NAMALWA (cell line): ENCODE measurements at places on chromosomes 1 and 21.

DNA sequence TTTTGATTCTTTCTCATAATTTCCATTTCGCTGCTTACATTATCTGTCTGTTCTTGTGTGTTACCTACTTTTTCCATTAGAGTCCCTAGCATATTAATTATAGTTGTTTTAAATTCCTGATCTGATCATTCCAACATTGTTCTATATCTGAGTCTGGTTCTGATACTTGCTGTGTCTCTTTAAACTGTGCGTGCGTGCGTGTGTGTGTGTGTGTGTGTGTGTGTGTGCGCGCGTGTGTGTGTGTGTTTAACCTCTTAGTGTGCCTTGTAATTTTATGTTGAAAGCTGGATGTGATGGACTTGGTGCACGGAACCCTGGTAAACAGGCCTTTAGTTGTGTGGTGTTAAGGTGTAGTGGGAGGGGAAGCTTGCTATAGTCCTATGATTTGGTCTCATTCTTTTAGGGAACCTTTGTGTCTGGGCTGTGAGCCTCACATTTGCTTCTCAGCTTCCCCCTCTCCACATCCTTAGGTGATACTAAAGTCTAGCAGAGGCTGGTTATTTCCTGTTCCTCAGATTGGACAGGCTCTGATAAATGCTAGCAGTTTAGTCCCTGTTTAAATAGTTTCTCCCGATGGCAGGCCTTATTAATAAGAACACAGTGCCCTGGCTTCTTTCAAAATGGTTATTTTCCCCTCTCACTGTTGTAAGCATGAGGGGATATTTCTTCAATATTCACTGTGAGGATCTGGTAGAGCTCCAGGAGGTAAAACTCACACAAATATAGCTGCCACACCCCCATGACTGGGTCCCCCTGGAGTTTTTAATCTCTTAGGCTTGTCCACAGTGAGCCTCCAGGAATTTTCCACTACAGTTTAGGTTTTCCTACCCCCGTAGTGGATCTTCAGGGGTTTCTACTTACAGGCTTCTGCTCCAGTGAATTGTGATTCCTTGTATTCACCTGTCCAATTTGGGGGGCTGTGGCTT is 118.3 kb downstream of the GALNT2 start:
- DNase-seq, result no peak

- no peak for DNase-seq
Observed at GRCh38 chr1:168613038-168613451, 36.6 kb downstream of the XCL1 start.

DNA sequence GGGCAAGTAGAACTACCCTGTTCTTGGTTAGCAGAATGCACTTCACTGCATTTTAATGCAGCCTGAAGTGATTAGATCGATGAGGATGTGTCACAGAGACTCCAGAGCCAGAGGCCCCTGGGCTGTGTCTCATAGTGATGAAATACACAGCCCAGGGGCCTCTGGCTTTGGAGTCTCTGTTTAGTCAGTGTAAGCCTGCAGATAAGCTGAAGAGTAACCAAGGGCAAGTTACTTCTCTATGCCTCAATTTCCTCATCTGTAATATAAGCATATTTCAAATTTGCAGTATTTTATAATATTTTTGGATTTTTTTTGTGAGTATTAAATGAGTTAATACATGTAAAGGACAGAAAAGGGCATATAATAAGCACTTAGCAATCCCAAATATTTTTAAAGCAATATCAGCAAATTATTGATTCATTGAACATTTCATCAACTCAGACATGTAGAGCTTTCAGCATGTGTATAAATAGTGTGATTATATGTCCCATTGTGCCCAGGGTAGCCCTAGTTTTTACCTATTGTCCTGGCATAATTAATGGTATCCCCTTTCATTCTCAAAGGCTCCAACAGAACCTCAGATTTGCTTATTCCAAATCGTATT is 23.6 kb upstream of the APOBEC4 start:
- no peak for DNase-seq

- no peak for DNase-seq
Observed at GRCh38 chr1:205370780-205371179, 14.1 kb upstream of the KLHDC8A start.

GRCh38 chr1:43048601-43049011 is 89.9 kb upstream of the SLC2A1 start:
- DNase-seq, result no peak

- DNase-seq, result no peak
Observed at GRCh38 chr21:26148071-26148839, 22.3 kb downstream of the APP start.

DNA sequence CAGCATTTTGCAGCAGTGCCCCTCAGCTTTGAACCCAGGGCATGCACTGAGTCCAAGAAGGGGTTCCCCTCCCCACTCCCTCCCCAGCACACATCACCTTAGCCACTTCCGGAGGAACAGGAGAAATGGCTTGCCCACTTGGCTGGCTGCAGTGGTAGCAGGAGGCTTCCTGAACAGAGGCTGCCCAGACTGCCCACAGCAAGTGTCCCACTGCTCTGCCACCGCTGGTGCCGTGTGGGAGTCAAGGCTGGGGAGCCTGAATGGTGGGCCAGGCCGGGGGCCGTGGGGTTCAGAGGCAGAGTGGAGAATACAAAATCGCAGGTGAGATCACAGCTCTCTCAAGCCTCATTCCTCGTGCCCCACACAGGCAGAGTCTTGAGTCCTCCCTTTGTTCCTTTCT is 34.5 kb downstream of the CD247 start:
- DNase-seq, result no peak

DNA sequence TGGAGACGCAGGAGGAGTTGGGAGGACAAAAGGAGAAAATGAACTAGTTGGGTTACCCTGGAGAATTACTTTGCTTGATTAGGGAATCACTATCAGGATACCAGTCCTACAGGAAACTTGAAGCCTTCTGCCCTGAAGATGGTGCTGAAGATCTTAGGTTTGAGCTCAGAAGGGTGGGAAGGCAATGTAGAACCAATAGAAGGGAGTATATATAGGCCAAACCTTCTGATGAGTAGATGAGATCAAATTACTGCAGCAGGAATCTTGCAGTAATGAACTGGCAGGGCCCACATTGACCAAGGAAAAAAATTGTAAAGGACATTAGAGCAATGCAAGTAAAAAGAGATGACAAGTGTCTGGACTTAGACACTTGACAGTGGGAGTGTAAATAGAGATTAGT is 116.3 kb upstream of the CACYBP start:
- no peak for DNase-seq

DNA sequence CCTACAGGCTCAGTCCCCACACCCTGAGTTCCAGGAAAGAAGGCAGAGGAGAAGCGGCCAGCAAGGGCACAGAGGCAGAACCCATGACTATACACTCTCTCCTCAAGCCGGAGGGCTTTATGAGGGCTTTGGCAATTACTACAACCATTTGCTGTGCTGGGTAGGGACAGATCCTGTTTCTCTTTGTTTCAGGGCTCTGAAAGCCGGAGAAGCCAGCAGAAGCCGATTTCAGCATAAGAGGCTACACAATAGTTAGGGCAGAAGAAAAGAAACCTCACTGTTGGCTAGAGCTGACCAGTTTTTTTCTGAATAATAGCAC is 13.9 kb downstream of the GPR3 start:
- no peak for DNase-seq

GRCh38 chr1:67716800-67717199 is 31.8 kb downstream of the GADD45A start:
- DNase-seq, result no peak

DNA sequence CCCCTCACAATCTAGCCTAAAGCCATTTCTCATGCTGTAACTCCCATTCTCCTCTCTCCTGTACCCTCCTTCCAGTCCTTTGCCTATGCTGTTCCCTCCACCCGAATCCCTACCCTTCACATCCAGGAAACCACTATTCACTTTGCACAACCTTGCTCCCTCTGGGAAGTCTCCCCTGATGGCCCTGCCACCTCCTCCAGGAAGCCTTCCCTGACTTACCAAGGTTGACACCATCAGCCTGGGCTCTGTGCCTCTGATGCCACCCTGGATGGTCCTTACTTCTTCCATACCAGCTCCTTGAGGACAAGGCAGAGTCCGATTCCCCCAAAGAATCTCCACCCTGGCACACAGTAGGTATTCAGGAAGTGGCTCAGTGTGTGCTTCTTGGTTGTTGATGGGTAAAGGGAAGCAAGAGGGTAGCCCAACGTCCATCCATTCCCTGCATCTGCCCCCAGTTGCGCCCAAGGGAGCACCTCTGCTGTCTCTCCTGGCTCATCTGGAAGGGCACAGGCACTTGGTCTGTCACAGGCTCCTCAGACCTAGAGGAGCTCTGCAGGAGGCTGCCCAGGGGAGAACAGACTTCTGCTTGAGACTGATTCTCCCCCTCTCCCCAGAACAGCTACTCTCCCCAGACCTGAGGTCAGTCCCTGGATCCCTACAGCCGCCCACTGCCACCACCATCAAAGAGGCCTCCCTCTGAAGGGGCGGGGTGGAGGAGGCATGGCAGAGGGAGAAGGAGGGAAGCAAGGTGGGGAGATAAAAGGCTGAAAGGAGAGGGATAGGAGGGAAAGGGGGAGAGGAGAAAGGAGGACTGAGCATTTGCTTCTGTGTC is 36.1 kb upstream of the ZC3H12A start:
- no peak for DNase-seq

GRCh38 chr1:84095308-84095707 is 48.8 kb upstream of the PRKACB start:
- DNase-seq, result no peak

- DNase-seq, result no peak
Observed at GRCh38 chr1:223152399-223152798, 9.4 kb upstream of the TLR5 start.

DNA sequence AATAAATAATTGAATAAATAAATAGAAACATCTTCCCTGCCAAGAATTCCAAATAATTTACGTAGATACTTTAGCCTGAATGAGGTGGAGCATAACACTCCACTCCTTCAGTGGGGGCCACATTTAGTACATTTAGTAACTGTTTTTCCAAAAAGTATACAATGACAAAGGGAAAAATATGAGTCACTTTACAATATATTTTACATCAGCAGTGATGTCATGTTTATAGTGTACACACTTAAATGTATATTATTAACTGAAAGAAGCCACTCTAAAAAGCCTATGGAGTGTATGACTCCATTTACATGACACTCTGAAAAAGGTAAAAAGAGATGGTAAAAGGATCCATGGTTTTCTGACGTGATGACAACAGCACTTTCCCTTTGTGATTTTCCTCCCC is 344.5 kb upstream of the GREM2 start:
- DNase-seq, result no peak

DNA sequence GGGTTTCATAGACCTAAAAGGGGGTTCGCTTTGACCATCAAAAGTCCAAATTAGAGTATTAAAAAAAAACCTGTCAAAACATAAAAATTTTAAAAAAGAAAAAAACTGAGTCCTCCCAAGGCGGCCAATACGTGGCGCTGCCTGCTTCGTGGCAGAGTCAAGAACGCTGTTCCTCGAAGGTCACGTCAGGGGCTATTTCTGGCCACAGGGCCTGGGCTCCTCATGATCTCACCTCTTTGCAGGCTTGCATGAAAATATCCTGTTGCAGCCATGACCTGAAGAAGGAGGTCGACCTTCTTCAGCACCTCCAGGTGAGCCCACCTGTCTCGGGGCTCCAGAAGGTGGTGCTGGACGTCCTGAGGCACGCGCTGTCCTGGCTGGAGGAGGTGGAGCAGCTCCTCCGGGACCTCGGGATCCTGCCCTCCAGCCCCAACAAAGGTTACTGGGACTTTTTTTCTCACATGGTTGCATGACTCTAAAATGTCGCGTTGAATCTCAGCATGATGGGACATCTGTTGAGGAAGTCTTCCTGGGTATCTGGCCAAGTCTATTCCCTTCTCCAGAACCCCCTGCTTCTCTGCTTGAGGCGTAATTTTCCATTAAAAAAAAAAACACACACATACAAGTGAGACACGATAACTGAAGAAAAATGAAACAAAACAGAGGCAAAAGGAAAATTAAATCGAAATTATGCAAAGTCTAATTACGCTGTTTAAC is 80.4 kb upstream of the EFHD2 start:
- no peak for DNase-seq

- no peak for DNase-seq
Observed at GRCh38 chr1:2560299-2561073, 4.3 kb downstream of the TNFRSF14 start.

- DNase-seq, result no peak
Observed at GRCh38 chr1:1370771-1371300, 4.2 kb downstream of the AURKAIP1 start.

DNA sequence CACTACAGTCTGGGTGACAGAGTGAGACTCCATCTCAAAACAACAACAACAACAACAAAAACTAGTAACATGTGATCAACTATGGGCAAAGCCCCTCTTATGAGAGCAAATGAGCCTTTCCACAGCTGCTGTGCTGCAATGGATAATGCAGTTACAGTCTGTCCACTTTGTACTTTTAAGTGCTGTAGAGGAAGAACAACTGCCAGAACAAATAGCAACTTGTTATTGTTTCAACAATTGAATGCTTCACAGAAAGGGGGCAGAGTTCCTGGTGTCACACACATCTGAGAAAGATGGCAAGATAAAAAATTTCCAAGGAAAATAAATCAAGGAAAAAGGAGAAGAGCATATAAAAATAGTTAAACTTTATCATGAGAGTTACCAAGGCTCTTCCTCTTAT is 243.6 kb upstream of the DMRTA2 start:
- no peak for DNase-seq

DNA sequence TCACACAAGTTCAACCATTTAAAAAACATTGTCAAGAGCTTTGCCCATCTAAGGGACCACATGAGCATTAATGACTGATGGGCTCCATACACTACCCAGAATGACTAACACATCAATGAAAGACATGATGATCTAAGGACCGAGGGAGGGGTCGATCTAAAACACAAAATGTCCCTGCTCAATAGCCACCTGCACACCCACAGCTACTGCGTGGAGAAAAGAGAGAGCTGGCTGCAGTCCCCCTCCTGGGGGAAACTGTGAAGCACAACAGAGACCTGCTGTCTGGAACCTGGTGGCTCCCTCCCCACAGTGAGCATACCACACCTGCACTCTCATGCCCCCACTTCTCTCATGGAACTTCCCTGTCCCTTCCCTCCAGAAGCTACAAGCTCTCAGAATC is 130.1 kb upstream of the ERG start:
- DNase-seq, result peak; percentile 6

GRCh38 chr21:46549650-46550049 is 55.2 kb downstream of the S100B start:
- DNase-seq, result no peak

- no peak for DNase-seq
Observed at GRCh38 chr1:197486946-197487345, 218.9 kb downstream of the CRB1 start.

GRCh38 chr1:171352554-171352953 is 38.6 kb downstream of the FMO4 start:
- DNase-seq, result no peak

- DNase-seq, result no peak
Observed at GRCh38 chr21:18776936-18777335, 373.4 kb upstream of the TMPRSS15 start.

DNA sequence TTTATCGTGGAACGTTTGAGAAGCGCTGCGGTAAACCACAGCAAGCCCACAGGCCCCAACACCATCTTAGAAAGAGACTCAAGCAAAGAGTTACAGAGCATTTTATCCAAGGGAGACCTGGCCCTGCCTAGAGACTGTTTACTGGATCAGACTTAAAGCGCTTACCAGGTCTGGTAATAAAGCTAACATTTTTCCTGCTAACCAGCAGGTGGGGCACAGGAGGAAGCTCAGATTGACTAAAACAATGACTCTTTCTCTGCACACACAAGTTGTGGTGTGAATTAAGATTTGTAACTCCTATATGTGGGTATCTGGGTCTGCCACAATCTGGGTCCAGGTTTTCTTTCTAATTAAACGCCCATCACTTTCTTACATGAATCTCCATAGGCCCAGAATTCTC is 136.5 kb upstream of the ETS2 start:
- peak; percentile 50 for DNase-seq

GRCh38 chr1:184022668-184023067 is 14.9 kb downstream of the COLGALT2 start:
- DNase-seq, result no peak

GRCh38 chr1:54099061-54099610 is 45.7 kb downstream of the TCEANC2 start:
- DNase-seq, result no peak
